Suppressor macrophage treated with lipopolysaccharide for 4 hours (primary cell): ENCODE measurements at places on chromosomes 12 and 14.
A peak's percentile ranks its signal among the peaks of the same experiment; 100 is the strongest.

DNA sequence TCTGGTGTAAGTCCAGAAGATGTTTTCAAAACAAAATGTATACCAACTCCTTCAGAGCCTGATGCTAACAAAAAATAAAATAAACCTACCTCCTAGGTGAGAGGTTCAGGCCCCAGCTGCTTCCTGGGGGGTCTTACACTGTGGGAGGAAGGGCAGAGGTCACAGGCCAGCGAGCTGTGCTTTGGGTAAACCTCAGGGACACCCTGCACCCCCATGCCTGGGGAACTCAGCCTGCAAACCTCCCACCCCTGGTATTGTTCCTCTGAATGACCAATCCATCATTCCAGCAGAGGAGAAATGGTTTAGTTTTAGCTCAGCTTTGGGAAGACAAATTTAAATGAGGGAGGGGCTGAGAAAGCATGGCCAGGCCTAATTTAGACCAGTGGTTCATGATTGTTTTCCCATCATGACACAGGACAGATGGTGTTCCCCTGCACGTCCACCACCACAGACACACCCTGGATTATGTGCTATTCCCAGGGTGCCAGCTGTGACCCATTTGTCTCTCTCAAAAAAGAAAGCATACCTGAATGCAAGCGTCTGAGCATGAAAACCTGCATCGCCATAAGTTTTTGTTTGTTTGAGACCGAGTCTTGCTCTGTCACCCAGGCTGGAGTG is 14.5 kb upstream of the TFCP2 start:
- DNase-seq = no peak

- DNase-seq = no peak
Measured at GRCh38 chr14:53790731-53791500, 165.7 kb downstream of the BMP4 start.

DNA sequence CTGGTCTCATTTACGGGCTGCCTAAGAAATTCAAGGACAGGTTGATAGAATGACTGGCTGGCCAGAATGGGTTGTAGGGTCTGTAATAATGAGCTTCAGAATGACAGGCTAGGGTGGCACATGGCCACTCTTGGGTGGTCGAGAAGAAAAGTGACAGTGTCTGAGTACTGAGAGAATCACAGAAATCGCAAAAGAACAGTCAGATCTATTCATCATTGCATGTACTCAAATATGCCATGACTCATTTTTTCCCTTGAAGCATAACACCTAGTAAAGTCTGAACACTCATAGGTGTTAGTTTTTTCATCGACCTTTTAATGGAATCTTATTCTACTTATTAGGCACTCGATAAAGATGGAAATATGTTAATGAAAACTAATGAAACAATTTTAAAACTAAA is 37.8 kb upstream of the SEL1L start:
- no peak for DNase-seq

GRCh38 chr12:49621651-49622500 is 1.5 kb upstream of the PRPF40B start:
- peak; percentile 14 for DNase-seq

GRCh38 chr12:105428793-105429395 is 98.4 kb downstream of the C12orf75 start:
- no peak for DNase-seq

DNA sequence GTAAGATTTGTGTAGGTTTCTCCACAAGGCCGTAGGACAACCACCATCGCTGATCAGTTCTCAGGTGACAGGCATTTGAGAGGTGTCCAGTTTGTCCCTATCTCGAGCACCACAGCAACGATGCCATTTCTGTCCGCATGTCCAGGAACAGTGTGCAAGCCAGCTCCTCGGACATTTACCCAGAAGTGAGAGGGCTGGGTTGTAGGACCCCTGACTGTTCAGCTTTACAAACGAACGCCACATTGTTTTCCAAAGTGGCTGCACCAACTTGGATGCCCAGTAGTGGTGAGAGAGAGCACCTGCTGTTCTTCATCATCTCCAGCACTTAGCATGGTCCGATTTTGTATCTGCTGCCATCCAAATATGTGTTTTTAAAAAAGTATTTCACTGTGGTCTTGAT is 38.6 kb downstream of the CYP46A1 start:
- DNase-seq = no peak

DNA sequence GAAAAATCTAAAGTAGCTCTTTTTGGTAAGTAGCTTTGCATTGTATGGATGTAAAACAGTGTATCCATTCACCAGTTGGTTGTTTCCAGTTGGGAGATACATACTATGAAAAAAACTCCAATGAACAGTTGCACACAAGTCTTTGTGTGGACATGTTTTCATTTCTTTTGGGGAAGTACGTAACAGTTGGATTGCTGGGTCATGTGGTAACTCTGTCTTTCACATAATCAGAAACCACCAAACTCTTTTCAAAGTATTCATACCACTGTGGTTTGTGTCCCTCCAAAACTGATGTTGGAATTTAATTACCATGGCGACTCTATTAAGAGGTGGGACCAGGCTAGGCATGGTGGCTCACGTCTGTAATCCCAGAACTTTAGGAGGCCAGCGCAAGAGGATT is 58.9 kb upstream of the RESF1 start:
- DNase-seq = no peak

DNA sequence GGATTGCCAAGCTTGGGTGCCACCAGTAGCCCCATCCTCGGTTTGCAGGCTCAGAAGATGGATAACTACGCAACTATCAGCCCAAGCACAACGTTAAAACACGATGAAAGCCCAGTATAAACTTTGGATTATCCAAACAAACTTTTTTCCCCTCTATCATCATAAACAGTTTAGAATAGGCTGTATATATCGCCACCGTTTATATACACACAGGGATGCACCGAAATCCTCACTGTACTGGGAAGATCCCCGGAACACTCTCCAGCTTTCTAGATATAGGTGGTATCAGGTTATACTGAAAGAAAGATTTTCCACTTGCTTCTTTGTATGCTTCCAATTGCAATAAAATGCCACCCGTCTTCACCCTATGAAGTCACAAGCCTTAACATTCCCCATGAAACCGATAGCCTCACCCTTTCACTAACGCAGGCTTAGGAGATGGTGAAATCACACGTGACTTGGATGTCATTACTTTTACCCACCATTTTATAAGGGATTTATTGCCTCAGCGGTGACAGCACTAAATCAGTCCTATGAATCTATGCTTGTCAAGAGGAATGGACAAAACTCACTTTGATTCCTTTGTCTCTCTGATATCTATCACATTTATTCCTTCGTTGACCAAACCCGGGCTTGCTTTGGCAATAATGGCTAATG is 207.6 kb upstream of the FOXN3 start:
- no peak for DNase-seq

- DNase-seq = no peak
Measured at GRCh38 chr12:2654311-2654710, 140.5 kb upstream of the FKBP4 start.

GRCh38 chr12:131507094-131507493 is 203.8 kb upstream of the SFSWAP start:
- DNase-seq = no peak

GRCh38 chr12:120292661-120293531 is at the start of gene RNU4-1:
RNU4-1 (minus strand) TSS chr12:120293237.
- peak; percentile 94 for DNase-seq
